Inflammatory macrophage treated with lipopolysaccharide for 4 hours (primary cell): ENCODE measurements at places on chromosomes 1 and 21.

- DNase-seq, result no peak
Measured at GRCh38 chr1:19734472-19734999, 65.2 kb downstream of the TMCO4 start.

- DNase-seq, result no peak
Measured at GRCh38 chr1:242522304-242522945, 2.1 kb downstream of the PLD5 start.

DNA sequence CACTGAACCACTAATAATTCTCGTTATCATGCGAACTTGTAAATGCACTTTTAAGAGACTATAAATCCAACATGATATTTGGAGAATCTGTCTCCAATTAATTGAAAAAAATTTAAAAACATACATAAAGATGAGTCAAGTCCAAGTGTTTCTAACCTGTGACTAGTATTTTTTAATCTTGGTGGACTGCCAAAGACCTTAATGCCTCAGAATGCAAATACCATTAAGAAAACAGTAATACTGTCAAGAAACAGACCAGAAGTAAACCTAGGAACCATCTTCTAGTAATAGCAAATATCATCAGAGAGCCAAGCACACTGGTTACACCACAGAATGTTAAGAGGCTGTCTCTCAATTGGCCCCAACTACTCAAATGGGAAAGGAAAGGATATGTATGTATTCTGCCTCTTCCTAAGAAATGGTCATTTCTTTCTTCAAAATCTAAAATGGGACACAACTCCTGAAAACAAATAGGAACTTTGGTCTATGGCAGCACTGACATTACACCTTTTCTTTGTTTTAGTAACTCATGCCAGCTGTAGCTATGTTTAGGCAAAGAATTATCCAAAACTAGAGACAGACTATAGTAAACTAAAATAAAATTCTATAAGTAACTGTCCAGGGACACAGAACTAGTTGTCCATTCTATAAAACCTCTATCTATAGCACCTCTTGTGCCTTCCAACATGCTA is 15.8 kb downstream of the SCYL3 start:
- DNase-seq, result no peak

DNA sequence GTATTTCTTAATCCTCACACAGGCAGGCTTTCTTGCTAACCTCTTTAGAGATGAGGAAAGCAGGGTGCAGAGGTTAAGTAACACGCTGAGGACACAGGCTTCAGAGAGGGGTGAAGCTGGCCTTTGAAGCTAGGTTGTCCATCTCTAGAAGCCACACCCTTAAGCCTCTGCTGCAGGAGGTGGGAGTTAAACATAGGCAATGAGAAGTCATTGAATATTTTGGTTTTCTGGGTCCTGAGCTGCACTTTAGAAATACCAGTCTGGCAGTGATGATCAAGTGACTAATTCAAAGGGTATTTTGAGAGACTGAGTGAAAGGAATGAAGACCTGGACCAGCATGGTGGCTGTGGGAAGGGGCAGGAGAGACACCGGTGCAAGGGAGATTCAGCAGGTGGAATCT is 9.9 kb downstream of the KCNJ15 start:
- DNase-seq, result no peak

GRCh38 chr21:44442266-44443125 is 12.8 kb upstream of the LRRC3 start:
- no peak for DNase-seq

- DNase-seq, result no peak
Measured at GRCh38 chr21:42395302-42395701, 550 bp downstream of the TMPRSS3 start.

GRCh38 chr1:88302843-88303486 is 381.1 kb upstream of the PKN2 start:
- DNase-seq, result no peak

- DNase-seq, result no peak
Measured at GRCh38 chr1:38129473-38129872, 82.9 kb upstream of the POU3F1 start.

- DNase-seq, result no peak
Measured at GRCh38 chr21:45401054-45401518, 3.9 kb upstream of the COL18A1 start.

DNA sequence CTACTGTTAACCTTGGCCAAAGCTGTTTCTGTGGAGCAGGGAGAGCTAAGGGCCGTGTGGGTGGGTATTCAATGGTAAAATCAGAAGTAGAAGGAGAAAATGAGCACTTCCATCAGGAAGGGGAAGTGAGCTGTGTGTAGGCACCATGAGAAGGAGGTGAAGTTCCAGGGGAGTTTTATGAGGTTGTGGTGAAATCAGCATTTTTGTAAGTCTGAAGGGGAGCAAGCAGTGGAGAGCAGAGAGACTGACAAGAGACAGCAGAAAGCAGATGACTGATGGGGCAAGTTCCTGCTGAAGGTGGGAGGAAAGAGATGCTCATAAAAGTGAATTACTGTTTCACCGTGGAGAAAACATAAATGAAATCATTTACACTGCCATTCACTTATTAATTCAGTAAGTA is 2.7 kb upstream of the GPR88 start:
- DNase-seq, result peak; percentile 88

GRCh38 chr1:158179301-158180041 is 1.2 kb upstream of the CD1D start:
- DNase-seq, result peak; percentile 46

- DNase-seq, result no peak
Measured at GRCh38 chr1:5497503-5497902, 494.7 kb downstream of the NPHP4 start.

DNA sequence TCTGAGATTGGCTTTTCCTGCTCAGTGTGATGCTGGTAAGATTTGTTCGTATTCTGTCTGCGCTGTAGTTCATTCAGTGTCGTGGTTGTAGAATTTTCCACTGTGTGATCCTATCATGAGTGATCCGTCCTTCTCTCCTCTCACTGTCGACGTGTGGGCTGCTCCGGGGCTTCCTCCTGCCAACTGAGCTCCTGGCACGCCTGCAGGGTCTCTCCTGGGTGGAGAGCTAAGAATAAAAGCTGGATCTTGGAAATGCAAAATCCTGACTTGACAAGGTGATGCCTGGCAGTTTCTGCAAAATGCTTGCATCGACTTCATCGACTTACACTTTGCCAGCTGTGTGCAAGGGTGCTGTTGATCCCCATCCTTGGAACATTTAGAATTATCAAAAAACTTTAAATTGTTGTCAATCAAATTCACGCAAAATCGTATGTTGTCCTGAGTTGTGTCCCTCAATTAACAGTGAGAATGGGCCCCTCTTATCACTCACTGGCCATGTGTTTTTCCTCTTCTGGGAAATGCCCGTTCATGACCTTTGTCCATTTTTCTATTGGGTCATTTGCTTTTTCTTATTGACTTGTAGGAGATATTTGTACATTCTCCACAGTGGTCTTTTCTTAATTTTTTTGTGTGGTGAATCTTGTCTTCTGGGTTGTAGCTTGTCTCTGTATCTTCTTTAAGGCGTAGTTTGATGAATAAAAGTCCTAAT is 125.5 kb downstream of the CRYAA start:
- no peak for DNase-seq

GRCh38 chr1:56508523-56508983 is 70.8 kb downstream of the PLPP3 start:
- DNase-seq, result peak; percentile 74

- DNase-seq, result no peak
Measured at GRCh38 chr1:40495315-40495903, 13.2 kb upstream of the EXO5 start.

DNA sequence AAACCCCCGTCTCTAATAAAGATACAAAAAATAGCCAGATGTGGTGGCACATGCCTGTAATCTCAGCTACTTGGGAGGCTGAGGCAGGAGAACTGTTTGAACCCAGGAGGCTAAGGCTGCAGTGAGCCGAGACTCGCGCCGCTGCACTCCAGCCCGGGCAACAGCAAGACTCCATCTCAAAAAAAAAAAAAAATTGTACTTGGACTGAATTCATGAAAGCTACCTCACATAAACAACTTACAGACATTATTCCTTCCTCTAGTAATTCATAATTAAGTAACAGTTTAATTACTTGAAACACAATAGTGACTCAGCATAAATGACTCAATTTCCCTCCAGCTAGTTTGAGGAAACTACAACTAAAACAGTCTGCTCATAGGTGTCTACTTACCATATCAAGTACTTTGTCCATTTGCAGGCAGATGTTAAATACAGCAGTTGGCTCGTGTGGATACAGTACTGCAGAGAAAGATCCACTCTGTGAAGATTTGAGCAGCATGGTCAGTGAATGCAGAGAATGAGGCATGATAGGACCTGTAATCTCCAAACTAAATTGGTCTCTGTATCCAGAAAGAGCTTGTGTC is 9.4 kb downstream of the DONSON start:
- DNase-seq, result peak; percentile 42

- DNase-seq, result peak; percentile 49
Measured at GRCh38 chr1:223062177-223062576, 80.9 kb downstream of the TLR5 start.

GRCh38 chr1:46812065-46812963 is 13.5 kb downstream of the CYP4B1 start:
- no peak for DNase-seq

- DNase-seq, result no peak
Measured at GRCh38 chr1:239516579-239516978, 130.2 kb downstream of the CHRM3 start.

DNA sequence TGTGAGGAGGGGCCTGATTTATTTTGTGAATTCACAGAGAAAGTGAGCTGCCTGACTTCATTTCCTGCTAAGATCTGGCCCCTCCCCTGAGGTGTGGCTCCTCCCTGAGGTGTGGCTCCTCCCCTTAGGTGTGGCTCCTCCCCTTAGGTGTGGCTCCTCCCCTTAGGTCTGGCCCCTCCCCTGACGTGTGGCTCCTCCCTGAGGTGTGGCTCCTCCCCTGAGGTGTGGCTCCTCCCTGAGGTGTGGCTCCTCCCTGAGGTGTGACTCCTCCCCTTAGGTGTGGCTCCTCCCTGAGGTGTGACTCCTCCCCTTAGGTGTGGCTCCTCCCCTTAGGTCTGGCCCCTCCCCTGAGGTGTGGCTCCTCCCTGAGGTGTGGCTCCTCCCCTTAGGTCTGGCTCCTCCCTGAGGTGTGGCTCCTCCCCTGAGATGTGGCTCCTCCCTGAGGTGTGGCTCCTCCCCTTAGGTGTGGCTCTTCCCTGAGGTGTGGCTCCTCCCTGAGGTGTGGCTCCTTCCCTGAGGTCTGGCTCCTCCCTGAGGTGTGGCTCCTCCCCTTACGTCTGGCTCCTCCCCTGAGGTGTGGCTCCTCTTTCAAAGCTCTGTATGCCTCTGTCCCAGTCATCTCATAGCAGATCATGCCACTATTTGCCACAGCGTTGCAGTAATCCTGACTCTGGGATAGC is 26.9 kb upstream of the LRRC3 start:
- peak; percentile 37 for DNase-seq

DNA sequence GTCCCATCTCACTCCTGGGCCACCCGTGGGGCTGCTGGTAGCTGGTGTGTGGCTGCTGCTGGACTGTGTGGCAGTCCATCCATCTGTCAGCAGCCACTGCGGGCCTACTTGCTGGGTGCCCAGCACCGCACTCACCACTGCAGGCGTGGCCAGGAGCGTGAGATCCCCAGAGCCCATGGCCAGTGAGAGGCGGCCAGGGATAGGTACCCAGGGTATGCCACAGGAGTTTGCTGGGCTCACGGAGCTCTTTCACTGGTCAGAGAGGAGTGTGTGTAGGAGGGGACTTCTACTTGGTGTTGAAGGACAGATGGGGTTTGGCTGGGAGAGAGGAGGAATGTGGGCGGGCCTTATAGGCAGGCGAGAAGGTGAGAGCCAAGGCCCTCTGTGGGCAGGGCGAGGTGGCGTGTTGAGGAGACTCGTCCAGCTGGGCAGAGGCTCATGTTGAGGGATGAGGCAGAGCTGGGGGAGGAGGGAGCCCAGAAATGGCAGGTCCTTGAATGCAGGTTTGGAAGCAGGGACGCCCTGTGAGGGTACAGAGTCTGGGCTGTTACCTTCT is 15.0 kb downstream of the QSOX1 start:
- DNase-seq, result no peak

GRCh38 chr1:9840176-9840575 is 16.4 kb upstream of the CLSTN1 start:
- no peak for DNase-seq

DNA sequence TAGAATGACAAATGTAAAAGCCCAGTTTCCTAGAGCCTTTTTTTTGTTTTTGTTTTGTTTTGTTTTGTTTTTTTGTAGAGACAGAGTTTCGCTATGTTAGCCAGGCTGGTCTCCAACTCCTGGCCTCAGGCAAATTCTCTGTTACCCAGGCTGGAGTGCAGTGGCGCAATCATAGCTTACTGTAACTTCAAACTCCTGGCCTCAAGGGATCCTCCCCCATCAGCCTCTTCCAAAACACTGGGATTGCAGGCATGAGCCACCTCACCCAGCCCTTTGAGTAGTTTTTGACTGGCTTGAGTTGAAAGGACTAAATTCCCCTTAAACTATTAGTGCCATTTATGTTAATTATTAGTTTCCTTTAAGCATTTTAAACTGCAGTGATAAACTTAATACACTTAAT is 28.8 kb upstream of the ZBTB18 start:
- no peak for DNase-seq

- no peak for DNase-seq
Measured at GRCh38 chr1:151684128-151684527, 32.5 kb downstream of the CELF3 start.

GRCh38 chr1:54695221-54695620 is 20.4 kb upstream of the TTC4 start:
- DNase-seq, result no peak

DNA sequence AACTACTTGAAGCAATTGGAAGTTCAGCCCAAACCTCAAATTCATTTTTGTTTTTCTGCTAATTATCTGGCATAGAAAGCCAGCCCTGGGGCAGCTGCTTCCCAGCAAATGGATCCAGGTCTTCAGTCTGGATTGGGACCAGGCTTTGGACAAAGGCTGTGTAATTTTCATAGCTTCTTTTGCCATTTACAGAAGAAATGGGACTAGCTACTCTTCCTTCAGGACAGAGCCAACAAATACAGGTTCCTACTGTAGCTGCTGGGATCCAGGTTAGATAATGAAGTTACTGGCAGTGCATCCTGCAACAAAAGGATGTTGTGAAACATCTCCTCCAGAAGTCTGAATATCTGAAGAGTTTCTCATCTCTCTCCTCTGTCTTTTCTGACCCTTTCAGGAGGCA is 171.5 kb upstream of the CAMK1G start:
- DNase-seq, result no peak

DNA sequence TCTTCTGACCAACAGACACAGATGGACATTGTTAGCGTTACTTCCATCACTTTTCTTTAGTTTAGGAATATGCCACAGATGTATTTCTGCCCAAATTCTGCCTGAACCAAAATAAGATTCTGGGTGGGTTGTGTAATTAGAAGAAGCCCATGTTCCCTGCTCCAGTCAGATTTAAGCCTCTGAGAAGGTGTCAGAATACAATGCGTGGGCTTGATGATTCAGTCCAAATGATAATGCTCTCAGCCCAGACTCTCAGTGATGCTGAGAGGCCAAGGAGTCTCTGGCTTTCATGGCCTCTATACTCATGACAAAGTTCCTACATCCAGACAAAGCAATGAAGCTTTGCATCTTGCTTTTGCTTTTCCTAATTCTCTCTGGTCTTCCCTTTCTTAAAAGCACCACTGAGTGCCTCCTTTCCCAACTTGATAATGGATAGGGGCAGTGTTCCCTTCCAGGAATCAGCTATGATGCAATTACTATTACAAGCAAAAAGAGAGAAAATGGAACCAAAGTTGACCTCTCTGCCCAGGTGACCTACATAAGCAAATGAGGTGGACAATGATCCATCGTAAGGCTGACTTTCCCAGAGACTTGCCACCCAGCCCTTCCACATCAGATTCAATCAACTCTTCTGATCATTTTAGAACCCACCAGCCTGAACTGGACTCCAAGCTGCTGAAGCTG is 8.8 kb downstream of the SEC16B start:
- no peak for DNase-seq

- DNase-seq, result no peak
Measured at GRCh38 chr1:119815361-119815760, 4.1 kb upstream of the REG4 start.

GRCh38 chr1:172162236-172162635 is 258.2 kb upstream of the C1orf105 start:
- no peak for DNase-seq
